ENCODE measurements at places on chromosomes 3 and 15.

- no peak for DNase-seq
These were observed 61.3 kb upstream of the NLGN1 start for GRCh38 chr3:173336261-173336660.

DNA sequence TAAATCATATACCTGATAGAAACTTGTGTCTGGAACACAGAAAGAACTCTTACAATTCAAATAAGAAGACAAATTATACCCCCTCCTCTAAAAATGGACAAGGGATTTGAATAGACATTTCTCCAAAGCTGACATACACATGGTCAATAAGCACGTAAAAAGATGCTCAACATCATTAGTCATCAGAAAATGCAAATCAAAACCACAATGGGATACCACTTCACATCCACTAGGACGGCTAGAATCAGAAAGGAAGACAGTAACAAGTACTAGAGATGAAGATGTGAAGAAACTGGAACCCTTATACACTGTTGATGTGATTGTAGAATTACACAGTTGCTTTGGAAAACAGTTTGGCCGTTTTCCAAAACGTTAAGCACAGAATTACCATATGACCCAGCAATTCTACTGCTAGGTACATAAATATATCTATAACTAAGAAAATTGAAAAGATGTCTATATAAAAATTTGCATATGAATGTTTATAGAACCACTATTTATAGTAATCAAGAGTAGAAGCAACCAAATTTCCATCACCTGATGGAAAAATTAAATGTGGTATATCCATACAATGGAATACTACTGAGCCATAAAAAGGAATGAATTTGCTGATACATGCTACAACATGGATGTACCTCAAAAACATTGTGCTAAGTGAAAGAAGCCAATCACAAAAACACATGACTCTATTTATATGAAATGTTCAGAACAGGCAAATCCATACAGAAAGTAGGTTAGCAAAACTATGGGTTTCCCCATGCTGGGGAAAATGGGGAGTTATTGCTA, 60.8 kb downstream of the GREM1 start:
- no peak for DNase-seq

GRCh38 chr15:68278345-68278594, 725 bp downstream of the FEM1B start:
- DNase-seq = no peak

DNA sequence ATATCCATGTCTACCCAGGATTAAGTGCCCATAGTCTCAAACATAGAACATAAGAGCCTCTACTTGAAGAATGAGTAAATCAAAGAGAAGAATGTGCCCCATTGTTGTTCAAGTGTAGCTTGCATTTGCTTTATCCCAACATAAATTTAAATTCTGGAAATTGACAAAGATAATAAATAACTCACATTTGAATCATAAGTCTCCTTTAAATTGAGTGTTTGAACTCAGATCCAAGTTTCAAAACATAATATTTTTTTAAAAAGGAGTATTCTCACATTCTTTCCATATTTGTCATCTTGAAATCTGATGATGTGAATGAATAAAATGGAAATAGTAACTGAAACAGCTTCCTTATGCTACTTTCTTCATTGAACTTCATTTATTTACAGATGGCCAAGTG, 135.2 kb downstream of the MECOM start:
- no peak for DNase-seq

- DNase-seq = no peak
These were observed 940 bp downstream of the BOC start for GRCh38 chr3:113212150-113212843.

DNA sequence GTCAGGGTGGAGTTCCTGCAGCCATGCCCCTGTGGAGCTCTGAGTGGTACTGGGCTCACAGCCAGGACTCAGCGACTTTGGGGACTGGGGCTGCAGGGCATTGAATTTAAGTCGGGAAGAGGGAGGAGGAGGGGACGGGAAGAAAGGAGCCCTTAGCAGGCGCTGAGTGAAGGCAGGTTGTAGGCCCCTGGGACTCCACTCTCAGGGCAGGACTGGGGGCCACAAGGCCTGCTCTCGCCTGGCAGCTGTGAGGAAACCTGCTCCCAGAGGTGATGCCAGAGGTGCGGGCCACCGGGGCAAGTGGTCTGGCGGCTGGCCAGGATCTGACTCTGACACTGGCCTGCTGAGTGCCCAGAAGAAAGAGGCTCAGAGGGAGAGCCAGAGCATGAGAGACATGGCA, 73.5 kb downstream of the EPHB3 start:
- no peak for DNase-seq

DNA sequence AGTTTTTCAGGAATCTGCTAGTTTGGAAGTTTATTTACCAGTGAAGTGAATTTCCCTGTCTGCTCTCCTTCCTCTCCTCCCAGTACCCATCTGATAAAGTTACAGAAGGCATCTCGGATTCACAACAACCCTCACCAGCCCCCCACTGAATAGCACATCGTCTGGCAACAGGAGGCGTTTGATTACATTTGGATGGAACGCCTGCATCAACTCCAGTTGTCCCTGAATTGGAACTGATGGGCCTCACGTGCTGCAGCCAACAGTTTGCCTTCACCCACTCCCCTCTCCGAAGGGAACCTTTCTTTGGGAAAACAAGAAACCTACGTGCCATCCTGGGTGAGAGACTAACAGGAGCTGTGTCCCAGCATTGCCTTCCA, 59.5 kb upstream of the BCL6 start:
- DNase-seq = no peak

GRCh38 chr3:52298149-52299098, 10.8 kb downstream of the GLYCTK start:
- no peak for DNase-seq

DNA sequence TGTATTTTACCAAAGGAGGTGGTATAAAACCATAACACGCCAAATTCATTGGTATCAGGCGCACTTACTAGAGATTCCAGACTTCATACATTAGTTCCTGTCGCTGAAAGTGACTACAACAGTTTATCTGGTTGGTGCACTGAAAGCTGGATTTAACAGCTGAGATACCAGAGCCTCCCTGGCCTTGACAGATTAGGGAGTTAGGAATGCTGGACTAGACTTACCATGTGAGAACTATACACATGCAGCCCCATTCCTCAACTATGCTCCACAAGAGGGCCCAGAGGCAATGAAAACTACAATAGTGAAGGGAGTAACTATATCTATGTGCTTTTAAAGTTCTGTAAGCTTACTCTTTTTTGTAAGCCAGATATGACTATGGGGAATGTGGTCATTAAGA, 174.4 kb downstream of the STAG1 start:
- no peak for DNase-seq

DNA sequence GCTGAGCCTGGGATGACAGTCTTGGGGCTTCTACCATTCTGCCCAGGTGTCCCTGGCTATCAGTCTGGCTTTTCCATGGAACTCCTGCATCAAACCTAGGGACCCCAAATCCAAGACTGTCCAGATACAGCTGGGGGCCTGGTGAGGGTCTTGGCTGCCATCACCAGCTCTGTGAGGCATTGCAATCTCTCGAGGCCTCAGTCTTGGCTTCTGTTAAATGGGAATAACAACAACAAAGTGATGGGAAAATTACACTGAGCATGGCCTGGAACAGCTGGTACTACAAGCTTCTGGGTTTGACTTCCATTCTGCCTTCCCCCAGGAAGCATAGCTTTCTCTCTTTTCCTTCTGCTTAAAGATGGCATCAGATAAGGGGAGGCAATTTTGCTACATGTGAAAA, 50.0 kb upstream of the LCTL start:
- DNase-seq = no peak

- DNase-seq = no peak
These were observed 10.1 kb downstream of the SCN10A start for GRCh38 chr3:38805765-38806386.

DNA sequence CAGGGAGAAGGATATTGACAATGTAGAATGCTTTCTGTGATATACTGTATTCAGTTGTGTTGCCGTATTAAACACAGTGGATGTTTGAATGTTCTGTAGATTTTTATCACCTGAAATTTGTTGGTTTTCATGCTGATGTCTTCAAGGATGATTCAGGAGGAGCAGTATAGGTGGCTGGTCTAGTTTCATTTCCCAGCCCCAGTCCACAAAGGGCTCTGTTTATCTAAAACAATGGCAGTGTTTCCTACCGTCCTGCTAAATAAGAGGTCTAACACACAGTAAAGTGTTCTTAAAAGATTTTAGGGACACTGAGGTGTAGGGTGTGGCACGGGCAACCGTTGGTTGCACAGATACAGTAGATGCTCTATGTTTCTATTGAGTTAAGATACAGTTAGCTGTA, 26.0 kb downstream of the NEO1 start:
- DNase-seq = no peak

DNA sequence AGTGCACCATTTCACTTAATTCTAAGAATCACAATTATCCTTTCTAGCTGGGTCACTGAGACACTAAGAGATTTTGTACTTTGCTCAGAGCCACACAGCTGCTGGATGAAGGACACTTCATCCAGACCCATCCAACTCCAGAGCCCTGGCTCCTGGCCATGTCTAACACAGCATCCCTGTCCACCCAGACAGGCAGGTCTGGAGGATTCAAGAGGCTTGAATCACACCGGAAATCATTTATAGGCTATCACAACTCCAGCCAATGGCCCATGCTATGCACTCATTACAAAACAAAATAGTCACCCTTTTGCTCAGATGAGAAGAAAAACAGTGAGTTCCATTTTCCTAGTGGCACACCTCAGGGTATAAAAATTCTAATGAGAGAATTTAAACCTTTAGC, 198.2 kb upstream of the LMCD1 start:
- DNase-seq = no peak

DNA sequence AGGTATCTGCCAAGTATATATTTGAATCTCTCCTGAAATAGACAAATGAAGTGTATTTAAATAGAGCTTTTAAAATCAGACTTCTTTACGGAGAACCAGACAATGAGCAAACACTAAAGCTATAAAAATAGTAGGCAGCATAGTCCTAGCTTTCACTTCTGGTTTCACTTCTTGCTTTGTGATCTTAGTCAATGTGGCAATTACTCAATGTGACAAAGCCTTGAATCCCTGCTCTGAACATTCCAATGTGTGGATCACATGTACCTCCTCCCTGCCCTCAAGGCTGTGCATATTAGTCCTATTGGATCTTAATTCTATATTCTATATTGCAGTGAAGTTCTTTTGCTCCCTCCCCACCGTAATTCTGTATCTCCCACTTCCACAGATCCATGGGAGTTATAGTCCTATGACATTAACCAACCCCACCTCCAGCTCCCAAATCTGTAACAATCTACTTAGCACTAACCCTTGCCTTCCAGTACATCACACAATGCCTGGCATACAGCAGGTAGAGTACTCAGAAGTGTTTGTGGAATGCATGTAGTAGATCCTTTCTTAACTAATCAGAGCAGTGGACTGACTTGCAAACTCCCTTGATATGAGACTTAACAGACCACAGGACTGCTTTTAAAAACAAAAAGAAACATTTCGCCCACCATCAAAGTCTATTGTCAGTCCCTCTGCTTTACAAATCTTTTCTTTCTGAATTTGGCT, 24.3 kb upstream of the CP start:
- DNase-seq = no peak

DNA sequence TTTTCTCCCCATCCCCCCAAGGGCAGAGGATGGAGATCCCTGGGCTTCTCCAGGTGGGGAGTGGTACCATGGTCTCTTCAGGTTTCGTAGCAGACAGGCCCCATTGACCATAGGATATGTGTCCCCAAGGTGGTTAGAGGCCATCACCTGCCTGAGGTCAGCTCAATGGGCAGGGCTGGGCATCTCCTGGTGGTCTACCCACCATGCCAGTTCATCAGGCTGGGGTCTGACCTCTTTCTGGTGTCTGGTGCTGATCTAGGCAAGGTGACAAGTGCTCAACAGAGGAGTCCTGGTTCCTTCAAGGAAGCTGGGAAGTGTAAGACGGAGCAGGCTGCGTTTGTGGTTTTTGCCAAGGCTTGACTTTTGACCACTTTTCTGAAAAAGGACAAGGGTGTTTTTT, 71.4 kb downstream of the SMAD3 start:
- DNase-seq = no peak

- DNase-seq = no peak
These were observed 100.2 kb upstream of the AKAP13 start for GRCh38 chr15:85280203-85280602.

DNA sequence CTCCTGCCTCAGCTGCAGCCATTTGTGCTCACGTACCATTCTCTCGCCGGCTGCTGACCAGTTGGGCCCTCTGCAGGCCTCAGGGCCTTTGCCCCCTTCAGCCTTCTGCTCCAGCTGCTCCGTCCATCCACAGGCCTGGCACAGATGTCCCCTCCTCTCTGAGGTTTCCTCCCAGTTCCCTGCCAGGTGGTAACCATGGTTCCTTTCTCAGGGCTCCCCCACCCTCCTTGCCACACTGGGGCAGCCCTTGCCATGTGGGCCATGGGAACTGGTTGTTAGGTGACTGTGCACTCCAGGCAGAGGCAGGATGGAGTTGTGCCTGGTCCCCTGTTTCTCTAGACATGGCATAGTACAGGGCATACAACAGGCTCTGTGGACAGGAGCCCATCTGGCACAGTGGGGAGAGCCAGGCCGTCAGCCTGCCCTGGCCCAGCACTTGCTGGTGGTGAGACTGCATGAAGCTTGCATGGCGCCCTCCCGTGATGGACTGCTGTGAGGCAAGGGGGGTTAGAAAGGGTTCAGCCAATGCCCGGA, 148.9 kb downstream of the DNAJB8 start:
- peak; percentile 62 for DNase-seq

DNA sequence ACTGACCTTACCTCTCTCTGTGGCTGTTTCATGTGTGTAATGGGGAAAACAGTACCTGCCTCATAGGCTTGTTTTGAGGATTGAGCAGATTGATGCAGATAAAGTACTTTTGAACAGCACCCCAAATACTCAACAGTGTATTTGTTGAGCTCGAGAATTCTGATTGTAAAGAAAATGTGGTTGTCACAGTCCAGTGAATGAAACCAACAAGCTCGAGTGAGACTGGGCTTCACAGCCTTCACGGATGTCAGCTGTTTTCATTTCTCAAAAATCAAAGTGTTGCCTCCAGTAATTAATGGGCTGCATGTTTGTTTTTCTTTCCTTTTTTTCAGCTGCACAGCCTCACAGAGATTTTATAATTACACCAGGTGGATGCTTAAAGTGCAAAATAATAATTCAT, 43.7 kb downstream of the PARP15 start:
- DNase-seq = no peak

DNA sequence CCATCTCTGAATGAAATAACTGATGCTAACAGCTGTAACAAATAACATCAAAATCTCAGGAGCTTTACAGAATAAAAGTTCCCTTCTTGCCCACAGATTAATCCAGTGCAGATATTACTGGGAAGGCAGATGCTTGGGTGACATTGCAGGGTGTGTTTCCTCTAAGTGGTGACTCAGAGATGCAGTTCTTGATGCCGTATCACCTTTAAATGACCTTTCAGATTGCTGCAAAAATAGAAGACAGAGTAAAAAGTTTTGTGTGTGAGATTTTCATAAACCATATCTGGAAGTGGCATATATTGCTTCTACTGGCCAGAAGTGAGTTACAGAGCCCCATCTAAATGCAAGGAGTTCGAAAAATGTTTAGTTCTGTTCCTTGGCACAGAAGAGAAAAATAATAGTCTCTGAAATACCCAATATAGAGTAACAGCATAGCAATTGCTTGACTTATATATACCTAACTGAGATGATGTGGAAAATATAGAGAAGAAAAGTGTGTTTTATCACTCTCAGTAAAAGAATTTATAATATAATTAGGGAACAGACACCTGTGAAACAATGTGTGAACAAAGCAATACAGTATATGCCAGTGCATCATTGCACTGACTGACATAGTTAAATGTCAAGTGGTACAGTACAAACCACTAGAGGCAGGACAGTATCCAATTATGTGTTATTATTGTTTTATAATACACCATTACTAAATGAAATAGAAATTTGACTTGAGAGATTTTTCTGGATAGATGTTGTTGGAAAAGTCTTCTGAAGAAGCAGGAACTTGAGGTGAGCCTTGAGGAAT, 430.7 kb upstream of the CBLB start:
- no peak for DNase-seq
